Foreskin melanocyte (primary cell): ENCODE measurements at places on chromosomes 6 and 20.

DNA sequence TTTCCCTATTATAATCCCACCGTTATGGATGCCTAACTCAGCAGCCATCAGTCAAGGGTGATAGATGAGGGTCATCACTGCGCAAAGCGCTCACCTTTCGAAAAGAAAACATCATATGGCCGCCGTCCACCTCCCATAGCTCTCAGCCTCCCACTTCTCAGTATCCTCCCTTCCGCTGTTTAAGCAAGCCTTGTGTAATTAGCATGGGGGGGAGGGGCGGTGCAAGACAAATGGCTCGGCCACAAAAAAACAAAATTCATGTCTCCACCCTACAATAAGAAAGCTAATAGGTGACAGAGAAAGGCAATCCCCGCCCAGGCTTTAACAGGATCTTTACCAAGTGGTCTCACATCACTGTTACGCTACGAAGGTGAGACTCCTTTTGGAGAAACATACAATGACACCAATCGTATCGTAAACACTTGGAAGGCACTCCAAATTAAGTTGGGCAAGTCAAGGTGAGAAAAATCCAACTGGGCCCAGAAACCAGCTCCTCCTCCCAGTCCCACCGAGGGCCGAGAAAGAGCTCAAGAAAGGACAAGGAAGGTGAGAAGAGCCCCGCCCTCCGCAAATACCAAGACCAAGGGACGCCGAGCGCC, 645 bp downstream of the DDX39B start:
- DNase-seq, result peak; percentile 32

- no peak for DNase-seq
Observed at GRCh38 chr6:125899726-125900182, 56.8 kb upstream of the HINT3 start.

- DNase-seq, result no peak
Observed at GRCh38 chr6:149779644-149779963, 30.1 kb downstream of the PCMT1 start.

DNA sequence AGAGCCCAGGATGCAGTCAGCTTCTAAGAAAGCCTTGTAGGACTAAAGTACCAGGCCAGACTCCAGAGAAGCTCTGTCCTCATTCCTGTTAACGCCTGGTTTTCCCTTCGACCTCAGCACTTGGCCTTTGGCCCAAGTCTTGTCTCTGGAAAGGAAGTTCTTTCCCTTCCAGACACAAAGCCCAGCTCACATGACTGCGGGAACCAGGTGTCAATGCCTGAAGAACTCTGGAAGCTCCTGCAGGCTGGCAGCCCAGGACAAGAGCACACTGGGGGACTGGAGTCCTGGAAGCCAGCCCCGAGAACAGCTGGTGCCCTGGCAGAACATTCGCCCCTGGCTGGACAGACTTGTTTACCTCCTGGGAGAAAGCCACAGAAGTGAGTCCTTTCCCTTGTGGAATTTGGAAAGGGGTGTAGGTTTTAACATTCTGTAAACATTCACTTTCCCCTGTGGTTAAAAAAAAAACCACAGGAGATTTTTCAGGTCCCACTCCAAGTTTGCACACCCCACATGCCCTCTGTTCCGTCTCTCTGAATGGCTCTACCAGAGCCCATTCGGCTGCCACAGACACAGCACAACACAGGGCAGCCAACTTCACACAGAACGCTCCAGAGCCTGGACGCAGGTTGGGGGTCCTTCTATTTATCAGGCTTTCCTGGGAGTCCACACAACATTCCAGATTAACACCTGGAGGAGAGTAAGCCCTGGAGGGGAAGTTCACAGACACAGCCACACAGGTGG, 18.1 kb downstream of the ACSS1 start:
- DNase-seq, result no peak

DNA sequence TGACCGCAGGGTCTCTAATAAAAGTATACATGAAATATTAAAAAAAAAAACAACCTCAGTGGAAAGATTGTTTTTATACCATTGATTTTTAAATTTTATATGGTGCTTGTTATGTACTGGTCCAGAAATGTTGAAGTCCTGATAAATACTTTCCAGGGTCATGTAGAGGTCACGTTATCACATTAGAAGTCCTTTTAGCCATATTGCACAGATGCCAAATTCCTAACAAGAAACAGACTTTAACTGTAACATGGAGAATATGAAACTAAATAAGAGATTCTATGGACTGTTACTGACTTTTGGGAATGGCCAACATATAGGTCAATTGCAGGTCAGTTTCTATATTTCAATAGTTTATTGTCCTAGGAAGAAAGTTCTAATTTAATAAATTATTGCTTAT, 89.0 kb downstream of the ADGRB3 start:
- no peak for DNase-seq

GRCh38 chr20:63296531-63297299, 3.7 kb downstream of the COL20A1 start:
- no peak for DNase-seq

DNA sequence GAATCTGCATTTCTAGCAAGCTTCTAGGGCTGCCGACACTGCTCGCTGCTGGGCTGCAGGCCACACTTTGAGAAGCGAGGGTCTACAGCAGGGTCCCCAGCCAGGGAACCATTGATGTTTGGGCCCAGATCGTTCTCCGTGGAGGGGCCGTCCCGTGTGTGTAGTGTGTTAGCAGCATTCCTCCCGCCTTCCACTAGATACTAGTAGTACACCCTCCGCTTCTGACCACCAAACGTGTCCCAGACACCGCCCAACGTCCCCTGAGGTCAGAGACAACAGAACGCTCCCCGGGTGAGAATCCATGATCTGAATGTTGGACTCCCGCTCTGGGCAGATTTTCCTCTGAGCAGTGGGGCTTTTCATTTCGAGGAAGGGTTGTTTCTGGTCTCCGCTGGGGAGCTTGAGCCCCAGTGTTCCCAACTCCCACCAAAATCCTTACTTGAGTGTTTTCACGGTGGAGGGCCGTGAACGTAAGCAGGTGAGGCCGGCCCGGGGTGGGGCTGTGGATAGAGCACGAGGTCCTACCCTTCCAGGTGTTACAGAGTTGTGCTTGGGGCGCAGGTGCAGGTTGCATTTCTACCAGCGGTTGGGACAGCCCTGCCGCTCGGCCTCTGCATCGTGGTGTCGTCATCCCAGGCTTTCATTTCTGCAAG, 124.6 kb downstream of the SYCP2 start:
- DNase-seq, result no peak

DNA sequence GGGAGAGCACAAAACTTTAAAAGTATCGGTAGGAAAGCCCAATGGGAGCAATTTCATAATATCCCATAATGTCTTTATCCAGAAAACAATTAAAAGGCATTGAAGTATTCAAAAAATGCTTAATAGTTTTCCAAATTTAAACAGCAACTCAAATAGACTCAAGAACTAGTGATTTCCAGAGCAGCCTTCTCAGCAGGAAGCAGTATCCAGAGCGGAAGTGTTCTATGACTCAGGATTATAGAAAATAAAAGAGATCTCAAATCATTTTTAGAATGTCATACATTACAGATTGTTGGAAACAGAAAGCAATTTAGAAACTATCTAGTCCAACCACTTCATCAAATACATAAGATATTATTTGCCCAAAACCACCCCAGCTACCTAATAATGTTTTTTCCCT, 79.3 kb downstream of the COL12A1 start:
- no peak for DNase-seq

- peak; percentile 66 for DNase-seq
Observed at GRCh38 chr6:26172608-26172968, 85.4 kb downstream of the HFE start.

- DNase-seq, result no peak
Observed at GRCh38 chr6:127858727-127859391, 42.0 kb downstream of the THEMIS start.
